ENCODE measurements at places on chromosomes 7 and 10.

- no peak for DNase-seq
Measured at GRCh38 chr10:70344144-70344543, 38.3 kb downstream of the LRRC20 start.

- DNase-seq = no peak
Measured at GRCh38 chr10:88820748-88821401, 18.3 kb downstream of the LIPM start.

- DNase-seq = no peak
Measured at GRCh38 chr7:133851411-133851810, 275.7 kb upstream of the LRGUK start.

GRCh38 chr10:115659616-115660015 is 566.5 kb downstream of the ATRNL1 start:
- no peak for DNase-seq

DNA sequence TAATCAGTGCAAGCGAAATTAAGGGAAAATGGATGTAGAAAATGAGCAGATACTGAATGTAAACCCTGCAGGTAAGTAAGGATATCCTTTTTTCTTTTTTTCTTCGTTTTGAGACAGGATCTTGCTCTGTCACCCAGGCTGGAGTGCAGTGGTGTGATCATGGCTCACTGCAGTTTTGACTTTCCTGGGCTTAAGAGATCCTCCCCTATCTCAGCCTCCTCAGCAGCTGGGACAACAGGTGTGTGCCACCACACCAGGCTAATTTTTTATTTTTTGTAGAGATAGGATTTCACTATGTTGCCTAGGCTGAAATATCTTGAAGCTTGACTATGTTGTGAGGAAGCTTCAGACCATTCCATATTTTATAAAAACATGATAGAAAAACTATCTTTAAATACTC is 4.3 kb downstream of the PDCD4 start:
- DNase-seq = no peak

DNA sequence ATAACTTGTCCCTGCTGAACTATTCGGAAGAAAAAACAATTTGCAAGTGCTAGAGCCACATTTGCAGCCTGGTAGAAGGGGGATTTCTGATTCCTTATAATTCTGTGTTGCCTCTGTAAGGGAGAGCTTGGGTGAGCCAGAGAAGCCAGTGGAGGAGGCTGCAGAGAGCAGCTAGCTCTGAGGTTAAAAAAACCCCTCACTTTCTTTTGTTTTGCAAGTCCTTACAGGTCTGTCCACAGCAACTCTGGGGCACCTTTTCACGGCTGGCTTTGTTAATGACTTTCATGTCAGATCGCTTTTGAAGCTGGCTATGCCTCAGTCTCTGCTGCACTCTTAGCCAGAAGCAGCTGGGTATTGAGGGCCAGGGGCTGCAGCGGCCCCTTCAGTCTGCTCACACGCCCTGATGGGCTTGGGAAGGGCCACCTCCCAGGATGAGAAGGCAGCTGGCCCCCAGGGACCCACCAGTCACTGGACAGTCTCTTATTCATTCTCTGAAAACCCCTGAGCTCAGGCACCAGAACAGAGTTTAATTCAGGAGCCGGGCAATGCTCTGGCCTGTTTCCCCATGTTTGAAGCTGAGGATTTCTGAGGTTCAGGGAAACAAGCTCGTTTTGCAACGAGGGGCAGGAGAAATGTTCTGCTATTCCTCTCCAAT is 30.9 kb downstream of the TRIM8 start:
- DNase-seq = no peak

GRCh38 chr10:47160261-47160908 is 139.6 kb upstream of the GDF10 start:
- no peak for DNase-seq

DNA sequence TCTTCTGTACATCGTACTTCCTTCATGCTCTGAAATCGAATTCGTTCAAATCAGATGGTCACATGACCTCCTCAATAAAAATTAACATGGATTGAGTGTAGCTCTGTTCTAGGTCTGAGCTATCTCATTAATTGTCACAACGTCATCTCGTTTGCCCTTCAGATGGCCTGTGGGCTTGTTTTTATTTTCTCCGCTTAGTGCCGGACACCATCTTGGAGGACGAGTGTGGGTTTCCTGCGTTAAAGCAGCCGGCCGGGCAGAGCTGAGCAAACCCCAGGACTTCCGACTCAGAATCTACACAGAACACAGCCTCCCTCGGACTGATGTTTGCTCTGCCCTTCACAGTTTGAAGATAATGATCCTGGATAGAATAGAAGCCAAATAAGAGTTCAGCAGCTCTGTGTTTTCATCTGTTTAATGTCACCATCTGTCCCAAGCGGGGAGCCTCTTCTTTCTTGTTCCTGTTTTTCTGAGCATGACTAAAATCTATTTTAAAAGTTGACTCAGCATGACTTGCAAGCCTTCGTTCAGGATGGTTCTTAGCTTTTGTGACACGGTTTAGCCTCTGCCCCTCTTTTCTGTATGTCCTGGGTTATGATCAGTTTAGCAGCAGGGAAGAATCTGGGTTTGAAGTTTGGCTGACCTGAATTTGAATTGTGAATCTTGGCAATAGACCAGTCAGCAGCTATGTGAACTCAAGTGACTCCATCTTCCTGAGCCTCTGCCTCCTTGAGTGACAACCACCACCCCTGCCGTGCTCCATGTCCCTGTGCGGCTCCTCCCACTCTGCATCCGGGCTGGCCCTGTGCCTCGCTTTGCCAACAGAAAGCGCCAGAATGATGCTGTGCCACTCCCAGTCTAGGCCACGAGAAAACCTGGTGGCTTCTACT is 30.6 kb upstream of the GALNTL5 start:
- no peak for DNase-seq

DNA sequence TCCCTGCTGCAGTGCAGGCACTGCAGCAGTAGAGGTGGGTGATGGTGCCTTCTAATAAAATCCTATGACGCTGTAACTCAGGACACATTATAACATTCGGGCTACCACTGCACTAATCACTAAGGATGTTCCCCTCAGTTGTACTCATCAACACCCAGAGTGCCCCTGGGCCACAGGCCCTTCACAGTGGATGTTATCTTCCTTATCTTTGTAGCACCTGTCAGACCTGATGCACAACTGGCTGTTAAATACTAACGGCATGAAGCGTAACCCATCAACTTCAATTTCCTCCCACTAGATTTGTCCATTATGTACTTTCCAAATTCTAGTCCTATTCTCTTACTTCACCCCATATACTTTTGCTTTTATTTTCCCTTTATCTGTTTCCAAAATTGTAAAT is 66.3 kb downstream of the PARD3 start:
- no peak for DNase-seq

GRCh38 chr7:80604436-80604835 is 34.0 kb upstream of the CD36 start:
- DNase-seq = no peak

DNA sequence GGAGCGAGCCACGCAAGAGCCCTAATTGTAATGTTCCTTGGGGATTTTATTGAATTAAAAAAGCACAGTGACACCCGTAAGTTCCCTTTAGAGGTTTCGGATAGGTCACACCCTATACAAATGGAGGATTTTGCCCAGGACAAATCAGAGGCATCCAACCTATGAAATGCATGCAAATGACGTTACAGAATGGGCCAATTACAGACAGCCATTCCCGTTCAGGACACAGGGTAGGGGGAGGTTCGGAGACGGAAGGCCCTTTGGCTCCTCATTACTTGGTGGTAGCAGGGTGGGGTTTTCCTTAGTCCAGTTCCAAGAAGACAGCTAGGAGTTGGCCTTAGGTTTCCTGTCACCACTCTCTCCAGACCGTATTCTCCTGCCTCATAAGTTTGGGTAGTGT is 754.1 kb downstream of the IPMK start:
- no peak for DNase-seq

GRCh38 chr10:110994406-110995086 is 75.1 kb downstream of the SHOC2 start:
- no peak for DNase-seq

GRCh38 chr10:126924915-126925300 is 19.7 kb downstream of the DOCK1 start:
- DNase-seq = no peak

DNA sequence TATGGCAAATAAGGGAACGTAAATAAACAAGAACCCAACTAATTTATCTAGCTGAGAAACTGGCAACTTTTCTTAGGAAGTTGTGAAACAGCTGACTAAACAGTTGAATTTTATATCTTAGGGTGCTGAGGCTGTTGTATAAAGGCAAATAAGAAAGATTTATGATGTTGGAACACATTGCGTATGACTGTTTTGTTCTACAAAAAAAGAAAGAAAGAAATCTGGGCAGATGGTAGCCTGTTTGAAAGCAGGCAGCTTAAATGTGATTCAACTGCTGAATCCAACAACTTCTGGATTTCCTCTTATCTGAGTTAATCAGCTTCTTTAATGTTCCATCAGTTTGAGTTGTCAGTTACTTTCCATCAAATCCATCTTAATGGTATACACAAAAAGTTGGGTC is 214.5 kb downstream of the SNX13 start:
- no peak for DNase-seq

DNA sequence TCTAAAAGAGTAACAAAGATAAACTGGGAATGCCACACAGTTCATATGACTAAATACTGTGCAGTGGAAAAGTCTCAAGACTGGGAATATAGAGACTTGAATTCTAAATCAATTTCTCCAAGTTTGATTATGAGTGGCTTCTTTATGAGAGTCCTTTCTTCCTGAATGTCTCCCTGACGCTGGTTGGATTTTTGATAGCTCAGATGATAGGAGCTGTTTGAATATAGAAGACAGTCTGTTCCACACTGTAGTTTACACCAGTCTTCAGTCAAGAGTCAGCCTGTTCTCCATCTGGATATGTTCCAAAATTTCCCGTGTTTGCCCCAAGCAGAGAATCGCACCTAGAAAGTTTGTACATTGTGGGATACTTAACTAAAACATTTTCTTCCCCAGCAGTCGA is 173.7 kb downstream of the LRMDA start:
- no peak for DNase-seq

GRCh38 chr10:99115703-99116102 is 119.9 kb downstream of the HPSE2 start:
- DNase-seq = no peak

GRCh38 chr7:54705436-54705835 is 53.6 kb downstream of the SEC61G start:
- no peak for DNase-seq

DNA sequence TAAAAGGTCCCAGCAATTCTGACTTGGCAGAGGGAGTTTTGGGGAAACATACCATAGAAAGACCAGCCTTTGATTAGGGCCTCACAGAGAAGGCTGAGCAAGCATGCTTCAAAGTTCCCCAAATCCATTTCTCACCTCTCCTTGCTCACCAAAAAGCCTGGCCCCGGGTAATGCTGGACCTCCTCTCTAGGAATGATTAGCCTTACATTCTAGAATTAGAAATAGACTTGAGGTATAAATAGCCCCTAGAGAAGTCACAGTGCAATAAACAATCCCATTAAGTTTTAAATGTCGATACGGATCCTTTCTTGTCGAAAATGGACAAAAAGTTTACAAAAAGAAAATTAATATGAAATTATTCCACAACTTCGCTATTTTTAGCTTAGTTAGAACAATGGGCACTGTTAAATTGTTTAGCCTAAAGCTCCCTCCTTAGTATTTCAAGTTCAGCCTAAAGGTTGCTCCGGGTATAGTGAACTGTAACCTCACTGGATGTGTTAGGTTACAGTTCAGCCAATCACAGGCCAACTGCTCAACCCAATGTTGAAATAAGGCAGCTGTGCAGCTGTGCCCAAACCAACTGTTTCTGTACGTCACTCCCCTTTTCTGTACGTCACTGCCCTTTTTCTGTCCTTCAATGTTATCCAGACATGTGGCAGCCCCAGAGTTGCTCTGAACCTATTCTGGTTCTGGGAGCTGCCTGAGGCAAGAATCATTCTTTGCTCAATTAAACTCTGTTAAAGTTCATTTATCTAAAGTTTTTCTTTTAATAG is 7.9 kb upstream of the GSDME start:
- no peak for DNase-seq

DNA sequence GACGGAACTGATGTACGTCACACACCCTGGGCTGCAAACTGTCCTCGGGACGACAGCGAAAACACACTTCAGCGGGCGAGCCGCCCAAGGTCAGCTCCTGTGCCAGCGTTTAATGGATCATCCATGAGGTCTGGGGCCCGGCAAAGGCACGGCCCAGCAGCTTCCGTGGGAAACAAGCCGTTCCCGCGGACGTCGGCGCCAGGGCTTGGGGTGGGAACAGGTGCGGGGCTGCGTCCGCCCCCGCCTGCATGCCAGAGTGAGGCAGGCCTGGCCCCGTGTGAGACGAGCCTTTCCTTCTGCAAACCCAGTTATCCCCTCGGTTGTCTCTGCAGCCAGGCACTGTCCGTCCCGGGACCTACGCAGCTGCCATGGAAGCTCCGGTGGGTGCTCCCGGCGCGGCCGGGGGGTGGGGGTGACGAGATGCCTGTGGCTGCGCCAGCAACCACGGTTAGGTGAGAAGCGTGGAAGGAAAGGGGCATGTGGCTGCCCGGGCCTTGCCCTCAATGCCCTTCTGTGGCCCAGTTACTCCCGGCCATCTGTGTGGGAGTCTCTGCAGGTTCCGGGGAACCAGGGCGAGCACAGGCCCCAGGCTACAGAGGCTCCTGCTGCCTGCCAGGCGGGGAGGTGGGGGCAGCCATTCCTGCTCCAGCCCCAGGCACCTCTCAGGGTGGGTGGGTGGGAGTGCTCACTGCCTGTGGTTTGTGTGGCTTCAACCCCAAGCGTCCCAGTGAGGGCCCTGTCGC is 42.2 kb upstream of the PDGFA start:
- no peak for DNase-seq

DNA sequence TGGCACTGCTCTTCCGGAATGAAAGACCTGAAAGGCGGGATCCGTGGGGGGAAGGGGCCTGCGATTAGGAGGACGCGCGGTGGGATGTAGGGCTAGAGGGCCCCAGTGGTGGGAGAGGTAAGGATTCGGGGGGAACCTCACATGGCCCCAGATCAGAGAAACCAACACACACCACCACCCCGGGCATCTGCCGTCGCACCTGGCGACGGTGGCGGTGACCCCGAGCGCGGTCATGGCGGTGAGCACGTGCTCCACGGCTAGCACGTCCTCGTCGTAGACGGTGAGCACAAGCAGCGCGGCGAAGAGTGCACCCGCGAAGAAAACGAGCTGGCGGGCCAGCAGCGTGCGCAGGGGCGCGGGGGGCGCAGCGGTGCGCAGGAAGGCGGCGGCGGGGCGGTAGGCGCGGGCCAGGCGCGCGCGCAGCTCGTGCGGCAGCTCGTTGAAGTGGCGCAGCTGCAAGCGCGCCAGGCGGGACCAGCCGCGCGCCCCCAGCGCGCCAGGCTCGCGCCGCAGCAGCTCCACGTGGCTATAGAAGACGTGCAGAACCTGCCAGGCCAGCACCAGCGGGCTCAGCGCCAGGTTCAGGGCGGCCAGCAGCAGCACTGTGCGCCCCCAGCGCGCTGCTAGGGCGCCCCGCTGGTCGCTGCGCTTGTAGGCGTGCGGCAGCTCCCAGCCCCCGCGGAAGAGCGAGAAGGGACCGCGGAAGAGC is 5.7 kb downstream of the ATG9B start:
- DNase-seq = peak; percentile 34

DNA sequence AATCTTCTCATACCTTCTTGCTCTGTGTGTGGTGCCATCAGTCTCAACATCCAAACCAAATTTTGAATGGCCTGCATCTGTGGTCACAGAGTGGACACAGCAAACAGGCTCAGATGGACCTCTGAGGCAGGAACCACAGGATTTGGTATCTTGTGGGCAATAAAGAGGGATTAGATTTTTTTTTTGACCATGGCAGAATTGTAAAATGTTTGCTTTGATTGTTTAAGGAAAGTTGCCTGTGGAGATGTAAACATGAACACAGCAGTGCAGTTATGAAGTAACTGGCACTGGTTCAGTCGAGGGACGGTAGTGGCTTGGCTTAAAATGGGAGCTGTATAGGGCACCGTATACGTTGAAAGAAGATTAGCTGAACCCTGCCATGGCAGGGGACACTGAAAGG is 464.7 kb downstream of the SH2D4B start:
- no peak for DNase-seq

GRCh38 chr7:50304911-50305582 is 531 bp downstream of the IKZF1 start:
- peak; percentile 42 for DNase-seq

Data from stimulated activated CD4-positive, alpha-beta T cell treated with anti-CD3 and anti-CD28 coated beads, Interleukin-15, amount 100 ng/mL, for 1 hour (primary cell).